Thyroid gland (tissue), 4 donors: ENCODE measurements at places on chromosomes 16 and 17. TPM values are rescaled to one million over a fixed set of nuclear protein-coding genes. Genes with fewer than 3 reads are reported as not detected.

DNA sequence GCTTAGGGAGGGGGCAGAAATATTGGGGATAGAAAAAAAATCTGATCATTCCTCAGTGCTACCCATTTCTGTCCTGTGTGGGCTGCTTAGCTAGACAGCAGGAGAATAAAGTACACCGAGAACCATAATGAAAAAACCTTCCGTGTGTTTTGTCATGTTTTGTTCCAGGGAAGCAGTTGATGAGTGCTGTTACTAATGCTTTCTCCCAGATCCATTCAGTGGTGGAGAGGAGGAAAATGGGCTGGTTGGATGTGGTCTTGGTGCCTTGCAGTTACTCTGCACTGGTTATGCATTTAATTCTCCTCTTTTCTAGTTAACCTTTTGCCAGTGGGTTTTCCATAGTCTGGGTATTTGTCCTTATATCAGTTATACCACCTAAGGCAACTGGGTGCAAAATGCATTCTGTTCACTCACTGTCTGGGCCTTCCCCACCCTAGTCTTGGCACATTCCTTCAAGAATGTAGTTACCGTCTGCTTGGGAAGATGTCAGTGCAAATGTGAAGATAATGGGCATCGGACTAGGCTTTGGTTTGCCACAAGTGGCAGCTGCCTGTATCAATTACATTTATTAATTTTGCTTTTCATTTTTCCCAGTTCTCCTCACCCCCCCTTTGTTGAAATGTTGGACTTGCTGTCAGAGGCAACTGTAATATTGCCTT is 9.3 kb upstream of the TBKBP1 start:
- DNase-seq = no peak

DNA sequence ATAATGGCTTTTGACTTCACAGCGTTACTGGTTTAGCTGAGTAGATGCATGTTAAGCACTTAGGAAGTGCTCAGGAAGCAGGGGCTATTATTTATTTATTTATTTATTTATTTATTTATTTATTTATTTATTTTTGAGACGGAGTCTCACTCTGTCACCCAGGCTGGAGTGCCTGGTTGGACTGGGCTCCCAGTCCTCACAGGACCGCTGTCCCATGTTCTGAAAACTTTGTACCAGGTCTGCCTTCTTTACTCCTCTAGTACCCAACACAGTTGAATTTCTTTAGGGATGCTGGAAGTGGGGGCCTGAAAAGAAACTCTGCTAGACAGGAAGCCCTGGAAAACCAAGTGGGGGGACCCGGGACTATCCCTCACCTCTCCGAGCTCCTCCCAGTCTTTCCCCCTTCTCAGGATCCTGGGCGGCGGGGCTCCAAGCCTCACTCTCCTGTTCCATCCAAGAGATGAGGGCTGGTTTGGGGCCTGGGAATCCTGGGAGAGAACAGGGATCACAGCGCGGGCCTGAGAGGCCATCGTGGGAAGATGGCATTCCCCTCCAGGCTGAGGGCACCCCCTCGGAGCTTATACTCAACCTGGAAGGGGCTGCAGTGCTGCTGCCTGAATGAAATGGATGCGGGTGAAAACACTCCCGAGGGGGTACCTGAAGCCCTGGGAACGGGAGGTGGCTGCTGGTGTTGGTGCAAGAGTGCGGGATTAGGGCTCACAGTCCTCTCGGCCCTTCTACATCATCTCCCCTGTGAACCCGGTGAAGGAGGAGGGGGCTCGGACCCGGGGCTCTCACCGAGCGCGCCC is 674 bp downstream of the ZNF688 start:
- peak; percentile 34 for DNase-seq

GRCh38 chr17:40399185-40399584 is 18.5 kb downstream of the TOP2A start:
- DNase-seq = no peak

DNA sequence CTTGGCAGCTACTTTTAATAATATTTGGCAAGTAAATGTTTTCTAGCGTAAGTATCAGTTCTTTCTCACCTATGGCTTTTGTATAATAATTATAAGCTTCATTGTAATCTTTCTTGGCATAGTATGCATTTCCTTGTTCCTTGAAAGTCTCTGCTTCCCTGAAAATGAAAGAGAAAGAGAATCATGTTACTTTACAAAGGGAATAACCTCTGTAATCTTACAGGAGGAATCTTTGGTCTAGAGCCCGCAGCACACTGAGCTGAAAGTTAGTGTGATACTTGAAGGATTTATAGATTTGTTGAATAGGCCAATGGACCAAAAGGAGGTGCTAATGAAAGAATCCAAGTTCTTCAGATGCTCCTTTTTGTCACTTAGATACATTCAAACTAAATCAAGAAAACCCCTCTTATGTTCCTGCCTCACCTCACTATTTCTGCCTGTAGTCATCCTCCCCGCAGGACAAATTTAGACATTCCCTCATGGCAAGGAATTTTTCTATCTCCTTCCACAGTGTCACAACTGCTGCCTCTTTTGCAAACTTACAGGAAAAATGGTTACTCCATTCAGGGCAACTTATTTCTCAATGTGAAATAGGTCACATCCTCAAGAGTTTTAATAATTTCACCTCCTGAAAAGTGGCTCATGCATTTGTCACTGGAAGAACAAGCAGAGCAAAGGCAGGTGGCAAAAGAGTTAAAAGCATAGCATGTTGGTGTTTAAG is 16.7 kb downstream of the DNAJC7 start:
- DNase-seq = no peak

DNA sequence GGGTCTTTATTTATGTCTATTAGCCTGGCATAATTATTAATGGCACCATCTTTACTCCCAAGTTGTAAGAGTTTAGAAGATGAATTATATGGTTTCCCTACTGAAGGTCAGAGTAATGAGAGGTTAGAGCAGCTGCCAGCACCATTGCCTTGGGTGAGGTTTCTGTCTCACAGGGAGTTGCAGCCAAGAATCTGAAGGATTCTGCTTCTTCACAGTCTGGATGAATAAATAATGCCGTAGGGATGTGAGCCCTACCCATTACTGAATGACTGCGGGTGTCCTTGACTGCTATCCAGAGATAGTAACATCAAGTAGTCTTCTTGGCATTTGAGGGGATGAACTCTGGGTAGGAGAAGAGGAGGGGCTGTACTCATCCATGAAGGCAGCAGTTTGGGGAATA is 52.8 kb upstream of the SMIM36 start:
- DNase-seq = no peak

- DNase-seq = no peak
Observed at GRCh38 chr17:71413935-71414334, 706.9 kb upstream of the SOX9 start.

Gene KRT27
- not detected for total RNA-seq

Gene ZG16B
- total RNA-seq = not detected
